Endothelial cell of umbilical vein (primary cell): ENCODE measurements at places on chromosomes 7 and 10.

- peak; percentile 34 for DNase-seq
- H3K4me1 ChIP-seq, result peaks cover 6% of the 10 kb centered on the region
- no peak overlapping the region for H3K27ac ChIP-seq
- no peaks in the 10 kb centered on the region for H3K36me3 ChIP-seq
- no peak overlapping the region for H3K4me3 ChIP-seq
Measured at GRCh38 chr7:75039166-75039565, 34.4 kb downstream of the RCC1L start.

- no peaks in the 10 kb centered on the region for H3K27me3 ChIP-seq
- no peak overlapping the region for H3K4me3 ChIP-seq
- no peaks in the 10 kb centered on the region for H3K4me1 ChIP-seq
- no peaks in the 10 kb centered on the region for H3K36me3 ChIP-seq
Measured at GRCh38 chr7:34396437-34397064, 261.5 kb upstream of the NPSR1 start.

DNA sequence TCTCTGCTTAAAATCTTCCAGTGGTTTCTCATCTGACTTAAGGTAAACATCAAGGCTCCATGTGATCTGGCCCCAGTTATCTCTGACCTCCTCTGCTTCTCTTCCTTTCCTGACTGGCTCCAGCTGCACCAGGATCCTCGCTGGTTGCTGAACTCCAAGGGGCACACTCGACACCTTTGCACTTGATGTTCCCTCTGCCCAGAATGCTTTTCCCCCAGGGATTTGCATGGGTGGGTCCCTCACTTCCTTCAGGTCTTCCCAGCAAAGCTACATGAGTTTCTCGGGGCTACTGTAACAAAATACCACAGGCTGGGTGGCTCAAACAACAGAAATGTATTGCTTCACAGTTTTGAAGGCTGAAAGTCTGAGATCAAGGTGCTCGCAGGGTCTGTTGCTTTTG is 166.0 kb upstream of the CDCA7L start:
- no peak overlapping the region for H3K4me3 ChIP-seq
- no peaks in the 10 kb centered on the region for H3K27me3 ChIP-seq
- peaks cover 15% of the 10 kb centered on the region for H3K4me1 ChIP-seq
- peak; percentile 20 for DNase-seq

DNA sequence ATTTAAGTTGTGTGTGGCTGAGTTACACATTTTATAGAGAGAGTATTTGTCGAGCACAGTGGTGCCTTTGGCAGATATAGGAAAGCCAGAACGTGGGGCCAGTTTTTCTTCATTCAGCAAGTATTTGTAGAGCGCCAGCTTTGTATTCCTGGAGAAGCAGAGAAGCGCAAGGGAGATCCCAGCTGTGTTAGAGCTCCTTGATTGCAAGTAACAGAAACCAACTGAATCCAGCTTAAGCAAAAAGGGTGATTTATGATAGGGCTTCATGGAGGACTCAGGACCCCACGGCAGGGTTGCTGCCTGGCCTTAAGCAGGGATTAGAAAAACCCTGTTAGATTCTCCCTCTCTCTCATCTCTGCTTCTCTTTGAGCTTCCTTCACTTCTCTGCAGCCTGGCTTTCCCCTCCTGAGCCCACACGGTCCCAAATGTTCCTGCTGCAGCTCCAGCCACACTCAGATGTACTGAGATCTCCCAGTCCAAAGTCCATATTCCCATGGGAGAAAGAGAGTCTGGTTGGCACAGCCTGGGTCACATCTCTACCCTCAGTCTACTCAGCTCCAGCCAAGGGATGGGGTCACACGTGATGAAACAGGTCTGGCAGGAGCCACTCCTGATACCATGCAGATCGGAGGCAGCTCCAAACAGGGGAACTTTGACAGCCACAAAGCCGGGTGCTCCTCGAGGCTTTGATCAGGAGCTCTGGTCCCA is 16.7 kb downstream of the UBTD1 start:
- H3K27ac ChIP-seq, result no peak overlapping the region
- H3K4me3 ChIP-seq, result no peak overlapping the region
- H3K36me3 ChIP-seq, result no peaks in the 10 kb centered on the region
- peaks cover 28% of the 10 kb centered on the region for H3K4me1 ChIP-seq
- no peaks in the 10 kb centered on the region for H3K27me3 ChIP-seq
- DNase-seq, result no peak

DNA sequence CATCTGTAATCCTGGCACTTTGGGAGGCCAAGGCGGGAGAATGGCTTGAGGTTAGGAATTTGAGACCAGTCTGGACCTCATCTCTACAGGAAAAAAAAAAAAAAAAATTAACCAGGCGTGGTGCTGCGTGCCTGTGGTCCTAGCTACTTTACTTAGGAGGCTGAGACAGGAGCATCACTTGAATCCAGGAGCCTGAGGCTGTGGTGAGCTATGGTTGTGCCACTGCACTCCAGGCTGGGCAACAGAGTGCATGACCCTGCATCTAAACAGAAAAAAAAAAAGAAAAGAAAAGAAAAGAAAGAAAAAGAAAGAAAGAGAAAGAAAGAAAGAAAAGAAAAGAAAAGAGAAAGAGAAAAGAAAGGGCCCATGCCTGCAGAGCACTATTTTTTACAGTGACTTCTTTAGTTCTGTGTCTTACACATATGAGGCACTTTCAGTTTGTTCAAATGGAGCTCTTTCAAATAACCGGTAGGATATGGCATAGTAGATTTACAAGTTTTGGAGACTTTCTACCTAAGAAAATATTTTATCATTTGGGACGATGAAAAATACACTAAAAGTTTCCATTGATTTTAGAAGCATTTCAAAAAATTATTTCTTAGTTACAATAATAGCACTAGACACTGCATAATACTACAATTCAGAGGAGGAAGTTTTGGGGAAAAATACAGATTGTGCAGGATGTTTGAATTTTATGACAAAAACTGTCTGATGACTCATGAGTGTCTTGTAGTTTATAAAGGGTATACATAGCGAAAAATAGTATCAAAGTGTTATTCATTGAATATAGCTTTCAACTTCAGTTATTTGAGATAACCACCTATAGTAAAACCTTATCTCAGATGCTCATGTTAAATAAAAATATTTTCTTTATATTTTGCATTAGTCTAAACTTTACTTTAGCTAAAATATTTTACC is 75.9 kb downstream of the MDFIC start:
- no peaks in the 10 kb centered on the region for H3K36me3 ChIP-seq
- H3K27ac ChIP-seq, result no peak overlapping the region
- no peak overlapping the region for H3K4me3 ChIP-seq
- no peaks in the 10 kb centered on the region for H3K27me3 ChIP-seq
- no peak for DNase-seq

DNA sequence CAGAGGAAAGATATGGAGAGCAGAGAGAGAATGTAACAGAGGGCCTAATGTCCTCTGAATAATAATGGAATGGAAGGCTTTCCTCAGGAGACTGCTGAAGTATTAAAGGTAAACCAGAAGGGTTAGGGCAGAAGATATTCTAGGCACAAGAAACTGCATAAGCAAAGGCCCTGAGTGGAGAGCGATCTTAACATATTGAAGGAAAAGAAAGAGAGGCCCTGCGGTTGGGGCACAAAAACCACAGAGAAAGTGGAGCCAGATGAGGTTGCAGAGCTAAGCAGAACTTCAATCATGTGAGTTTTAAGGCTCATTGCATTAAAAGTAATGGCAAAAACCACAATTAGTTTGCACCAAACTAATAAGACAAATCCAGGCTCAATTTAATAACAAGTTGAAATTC is 115.8 kb upstream of the VSTM2A start:
- H3K27ac ChIP-seq, result no peak overlapping the region
- no peak for DNase-seq
- H3K27me3 ChIP-seq, result no peaks in the 10 kb centered on the region
- H3K4me1 ChIP-seq, result no peaks in the 10 kb centered on the region

DNA sequence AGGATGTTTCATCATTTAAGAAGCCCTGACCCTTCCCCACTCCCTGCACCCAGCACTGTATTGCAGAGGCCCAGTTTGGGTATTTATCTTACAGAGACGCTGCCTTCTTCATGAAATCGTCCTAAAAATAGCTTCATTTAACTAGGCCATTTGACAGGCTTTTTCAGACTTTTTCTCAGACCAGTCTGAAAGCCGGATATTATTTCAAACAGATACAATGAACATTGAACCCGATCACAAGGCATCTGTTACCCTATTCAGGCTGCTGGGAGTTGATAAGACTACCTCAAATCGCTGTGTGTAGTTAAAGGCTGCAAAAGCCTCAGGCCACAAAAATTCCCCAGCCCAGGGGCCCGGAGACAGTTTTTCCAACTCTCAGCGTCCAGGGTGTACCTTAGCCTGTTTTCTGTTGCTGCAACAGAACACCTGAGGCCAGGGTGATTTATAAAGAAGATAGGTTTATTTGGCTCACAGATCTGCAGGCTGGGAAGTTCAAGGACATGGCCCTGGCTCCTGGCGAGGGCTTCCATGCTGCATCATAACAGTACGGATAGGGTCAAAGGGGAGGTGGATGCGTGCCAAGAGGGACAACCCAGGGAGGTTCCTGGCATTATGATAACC is 130.7 kb upstream of the SH2B2 start:
- no peak for DNase-seq
- no peak overlapping the region for H3K27ac ChIP-seq
- H3K4me3 ChIP-seq, result no peak overlapping the region
- no peaks in the 10 kb centered on the region for H3K4me1 ChIP-seq

GRCh38 chr7:158753900-158754299 is 49.3 kb upstream of the NCAPG2 start:
- no peak overlapping the region for H3K4me3 ChIP-seq
- H3K36me3 ChIP-seq, result peaks cover 8% of the 10 kb centered on the region
- H3K27ac ChIP-seq, result no peak overlapping the region
